ENCODE measurements at places on chromosomes 12 and 14.
A peak's percentile ranks its signal among the peaks of the same experiment; 100 is the strongest.

DNA sequence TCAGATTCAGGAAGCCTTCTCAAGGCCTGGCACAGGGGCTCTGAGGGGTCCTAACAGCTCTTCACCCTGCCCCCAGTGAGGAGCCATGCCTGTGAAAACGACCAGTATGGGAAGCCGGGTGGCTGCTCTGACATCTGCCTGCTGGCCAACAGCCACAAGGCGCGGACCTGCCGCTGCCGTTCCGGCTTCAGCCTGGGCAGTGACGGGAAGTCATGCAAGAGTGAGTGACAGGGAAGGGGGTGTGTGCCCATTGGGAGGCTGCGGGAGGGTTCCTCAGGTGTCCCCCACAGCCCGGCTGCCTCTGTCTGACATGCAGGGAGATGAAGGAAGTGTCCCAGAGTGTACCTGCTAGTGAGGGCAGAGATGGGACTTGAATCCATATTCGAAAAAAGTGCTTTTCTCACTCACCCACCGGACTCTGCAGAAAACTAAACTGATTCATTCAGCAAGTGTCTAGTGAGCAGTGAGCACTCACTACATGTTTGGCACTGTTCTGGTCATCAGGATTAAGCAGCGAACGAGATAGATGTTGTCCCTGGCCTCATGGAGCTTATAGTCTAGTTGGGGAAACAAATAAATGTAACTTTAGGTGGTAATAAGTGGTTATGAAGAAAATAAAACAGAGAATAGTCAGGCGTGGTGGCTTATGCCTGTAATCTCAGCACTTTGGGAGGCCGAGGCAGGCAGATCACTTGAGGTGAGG is 9.4 kb upstream of the LRP1-AS start:
- DNase-seq: no peak

GRCh38 chr14:51501746-51502145 is 150.0 kb upstream of the FRMD6 start:
- no peak for DNase-seq

DNA sequence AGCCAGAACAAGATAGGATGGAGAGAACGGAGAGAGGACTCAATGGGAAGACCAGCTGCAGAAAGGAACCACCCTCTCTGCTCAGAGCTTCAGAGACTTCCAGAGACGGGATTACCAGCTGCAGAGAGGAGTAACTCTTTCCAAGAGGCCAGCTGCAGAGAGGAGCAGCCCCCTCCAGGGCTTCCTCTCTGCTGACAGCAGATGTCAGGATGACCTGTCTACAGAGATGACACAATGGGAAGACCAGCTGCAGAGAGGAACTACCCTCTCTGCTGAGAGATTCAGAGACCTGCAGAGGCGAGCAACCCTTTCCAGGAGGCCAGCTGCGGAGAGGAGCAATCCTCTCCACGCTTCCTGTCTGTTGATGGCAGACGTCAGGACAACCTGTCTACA is 61.8 kb downstream of the KLRG1 start:
- DNase-seq: no peak

DNA sequence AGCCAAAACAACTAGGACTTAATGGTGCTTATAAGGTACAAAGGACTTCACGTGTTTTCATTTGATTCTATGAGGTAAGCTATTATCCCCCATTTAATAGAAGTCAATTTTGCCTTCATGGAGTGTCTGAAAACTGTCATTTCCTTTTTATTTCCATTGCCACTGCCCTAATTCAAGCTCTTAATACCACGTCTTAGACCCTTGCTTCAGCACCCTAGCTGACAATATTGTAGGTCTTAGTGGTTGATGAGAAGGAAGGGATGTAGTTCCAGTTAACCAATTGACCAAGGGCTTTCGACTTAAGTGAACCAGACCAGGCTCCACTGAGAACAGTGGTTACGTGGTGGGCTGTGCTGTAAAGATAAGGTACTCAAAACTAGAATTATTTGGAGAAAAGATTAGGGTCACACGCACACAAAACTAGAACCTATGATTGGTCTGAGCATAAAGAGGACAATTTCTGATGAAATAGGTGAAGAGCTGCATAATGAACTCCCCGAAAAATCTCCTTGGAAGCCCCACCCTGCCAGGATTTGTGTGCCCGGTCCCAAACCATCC is 9.6 kb upstream of the ASIC1 start:
- no peak for DNase-seq

DNA sequence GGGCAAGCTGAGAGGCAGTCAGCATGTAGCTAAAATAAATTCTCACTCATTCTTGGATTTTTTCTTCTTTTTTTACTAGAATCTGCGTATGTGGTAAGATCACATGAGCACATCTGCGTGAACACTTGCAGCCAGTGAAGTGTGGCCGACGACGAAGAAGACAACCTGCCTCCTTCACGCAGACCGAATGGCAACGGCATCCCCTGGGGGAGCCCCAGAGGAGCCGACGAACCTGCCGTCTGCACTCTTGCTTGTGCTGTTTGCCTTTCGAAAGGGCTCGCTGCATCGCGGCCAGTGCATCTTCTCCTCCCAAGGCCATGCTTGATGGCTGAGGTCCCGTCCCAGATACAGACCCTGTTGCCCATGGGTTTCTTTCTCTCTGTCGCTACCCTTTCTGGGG is 113.8 kb downstream of the KCNK10 start:
- DNase-seq: no peak

DNA sequence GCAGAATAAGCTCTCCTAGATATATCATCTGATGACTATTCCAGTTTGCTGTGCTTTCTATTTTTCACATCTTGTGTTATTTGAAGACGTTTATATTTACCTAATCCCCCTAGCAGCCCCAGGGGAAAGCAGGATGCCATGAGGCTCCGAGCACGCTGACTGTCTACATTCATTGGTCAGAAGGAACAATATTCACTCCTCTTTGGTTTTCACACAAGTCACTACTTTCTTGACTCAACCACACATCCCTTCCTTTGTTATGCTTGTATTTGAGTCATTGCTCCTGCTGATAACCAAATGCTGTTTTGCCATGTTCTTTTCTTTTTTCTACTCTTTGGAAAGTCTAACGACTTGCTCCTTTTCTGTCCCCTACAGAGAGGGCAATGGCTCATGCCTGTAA is 86.5 kb upstream of the SLC38A2 start:
- DNase-seq: no peak

- no peak for DNase-seq
These were observed 166.2 kb downstream of the PAX9 start for GRCh38 chr14:36827861-36828260.

DNA sequence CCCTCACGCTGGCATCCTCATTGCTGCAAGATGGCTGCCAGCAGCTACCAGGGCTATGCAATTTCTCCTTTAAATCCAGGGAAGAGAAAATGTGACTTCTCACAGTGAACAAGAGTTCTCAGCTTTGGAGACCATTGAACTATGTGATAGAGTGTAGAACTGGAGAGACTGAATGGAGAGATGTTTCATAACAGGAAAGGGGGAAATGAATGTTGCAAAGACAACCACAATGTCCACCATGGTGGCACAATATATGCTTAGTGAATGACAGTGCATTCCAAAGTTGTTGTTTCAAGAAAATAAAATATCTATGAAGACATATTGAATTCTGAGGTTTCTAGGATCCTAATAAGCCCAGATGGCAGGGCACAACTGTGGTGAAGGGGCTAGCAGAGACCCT is 13.2 kb upstream of the COCH start:
- DNase-seq: no peak

DNA sequence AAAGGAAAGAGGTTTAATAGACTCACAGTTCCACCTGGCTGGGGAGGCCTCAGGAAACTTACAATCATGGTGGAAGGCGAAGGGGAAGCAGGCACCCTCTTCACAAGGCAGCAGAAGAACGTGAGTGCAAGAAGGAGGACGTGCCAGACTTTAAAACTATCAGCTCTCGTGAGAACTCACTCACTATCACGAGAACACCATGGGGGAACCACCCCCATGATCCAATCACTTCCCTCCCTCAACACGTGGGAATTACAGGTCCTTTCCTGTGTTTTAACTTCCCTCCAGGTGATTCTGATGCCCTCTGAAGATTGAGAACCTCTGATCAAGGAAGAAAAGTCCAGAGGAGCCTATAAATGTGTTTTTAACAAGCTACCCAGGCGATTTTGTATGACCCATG is 358.7 kb downstream of the MED13L start:
- peak; percentile 17 for DNase-seq

DNA sequence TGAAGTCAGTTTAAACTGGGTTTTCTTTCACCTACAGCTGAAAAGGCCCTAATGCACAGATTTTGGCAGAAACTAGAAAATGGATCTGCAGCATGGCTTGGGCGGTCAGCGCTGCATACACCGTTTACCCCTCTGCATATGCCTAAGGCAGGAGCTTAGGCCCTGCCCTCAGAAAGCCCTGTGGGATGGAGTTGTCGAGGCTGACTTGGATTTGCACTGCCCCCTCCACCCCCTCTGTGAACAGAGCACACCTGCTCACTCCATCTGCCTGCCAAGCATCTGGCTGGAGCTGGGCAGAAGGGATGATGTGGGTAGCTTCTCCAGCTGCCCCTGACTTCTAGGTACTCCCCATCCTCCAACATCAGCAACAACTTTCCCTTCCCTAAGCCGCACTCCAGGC is 41.9 kb downstream of the TTC7B start:
- DNase-seq: no peak

GRCh38 chr12:19025582-19025981 is 104.0 kb upstream of the PLEKHA5 start:
- DNase-seq: no peak

DNA sequence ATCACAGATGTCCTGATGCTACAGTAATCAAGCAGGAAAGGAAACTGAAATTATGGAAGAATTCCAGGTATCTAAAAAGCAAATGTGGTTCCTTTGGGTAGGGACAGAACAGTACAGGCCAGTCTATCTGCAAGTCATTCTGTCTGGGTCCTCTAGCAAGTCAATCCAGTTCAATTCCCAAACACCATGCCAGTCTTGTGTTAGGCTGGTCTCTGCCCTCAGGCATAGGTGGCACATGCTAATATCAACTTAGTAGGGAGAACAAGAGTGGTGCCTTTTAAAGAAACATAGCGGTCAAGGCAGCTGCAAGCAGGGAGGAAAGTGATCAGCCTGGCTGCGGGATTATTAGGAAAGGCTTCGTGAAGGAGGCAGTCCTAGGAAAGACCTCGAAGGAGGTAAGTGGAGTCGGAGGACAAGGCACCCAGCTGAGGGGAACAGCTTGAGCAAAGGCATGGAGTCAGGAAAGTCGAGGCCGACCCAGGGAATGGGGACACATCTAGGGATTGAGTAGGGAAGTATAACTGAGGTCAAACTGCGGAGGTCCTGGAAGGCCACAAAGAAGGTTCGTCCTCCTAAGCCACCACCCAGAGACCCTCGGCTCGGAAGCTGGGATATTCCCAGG is 3.8 kb upstream of the PLEKHG6 start:
- DNase-seq: no peak

GRCh38 chr12:18953505-18953904 is 176.0 kb upstream of the PLEKHA5 start:
- DNase-seq: no peak

- DNase-seq: no peak
These were observed 29.0 kb downstream of the LGMN start for GRCh38 chr14:92719421-92719820.

DNA sequence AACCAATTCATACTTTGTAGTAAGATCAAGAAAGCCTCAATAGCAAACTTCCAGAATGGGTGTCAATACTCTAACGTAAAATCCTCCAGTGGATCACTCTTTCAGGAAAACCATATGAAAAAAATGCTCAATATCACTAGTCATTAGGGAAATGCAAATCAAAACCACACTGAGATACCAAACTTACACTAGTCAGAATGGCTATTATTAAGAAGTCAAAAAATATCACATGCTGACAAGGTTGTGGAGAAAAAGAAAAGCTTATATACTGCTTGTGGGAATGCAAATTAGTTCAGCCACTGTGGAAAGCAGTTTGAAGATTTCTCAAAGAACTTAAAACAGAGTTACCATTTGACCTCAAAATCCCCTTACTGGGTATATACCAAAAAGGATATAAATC is 49.5 kb upstream of the ATXN7L3B start:
- DNase-seq: no peak

All from NCI-H446 (cell line).